ENCODE measurements at places on chromosomes 1 and 21.

GRCh38 chr1:172146141-172146850, 274.2 kb upstream of the C1orf105 start:
- no peak for DNase-seq

DNA sequence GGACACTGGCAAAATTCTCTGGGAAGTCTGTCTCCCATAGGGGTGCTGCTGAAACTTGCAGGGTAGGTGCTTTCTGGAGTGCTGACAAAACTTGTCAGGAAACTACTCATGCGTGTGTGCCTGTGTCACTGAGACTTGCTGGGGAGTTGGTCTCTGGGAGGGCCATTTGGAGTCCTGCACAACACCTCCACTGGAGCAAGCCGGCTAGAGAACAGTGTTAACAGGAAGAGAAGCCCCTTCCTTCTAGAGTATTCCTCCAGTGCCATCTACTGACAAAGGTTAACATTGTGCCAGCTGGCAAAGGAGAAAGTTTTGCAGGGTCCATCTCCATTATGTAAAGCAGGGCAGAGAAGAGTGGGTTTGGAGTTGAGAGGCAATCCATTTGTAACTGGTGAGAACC, 30.0 kb downstream of the ZMYM4 start:
- peak; percentile 1 for DNase-seq

GRCh38 chr1:84620720-84621313, 46.6 kb upstream of the CTBS start:
- peak; percentile 52 for DNase-seq

DNA sequence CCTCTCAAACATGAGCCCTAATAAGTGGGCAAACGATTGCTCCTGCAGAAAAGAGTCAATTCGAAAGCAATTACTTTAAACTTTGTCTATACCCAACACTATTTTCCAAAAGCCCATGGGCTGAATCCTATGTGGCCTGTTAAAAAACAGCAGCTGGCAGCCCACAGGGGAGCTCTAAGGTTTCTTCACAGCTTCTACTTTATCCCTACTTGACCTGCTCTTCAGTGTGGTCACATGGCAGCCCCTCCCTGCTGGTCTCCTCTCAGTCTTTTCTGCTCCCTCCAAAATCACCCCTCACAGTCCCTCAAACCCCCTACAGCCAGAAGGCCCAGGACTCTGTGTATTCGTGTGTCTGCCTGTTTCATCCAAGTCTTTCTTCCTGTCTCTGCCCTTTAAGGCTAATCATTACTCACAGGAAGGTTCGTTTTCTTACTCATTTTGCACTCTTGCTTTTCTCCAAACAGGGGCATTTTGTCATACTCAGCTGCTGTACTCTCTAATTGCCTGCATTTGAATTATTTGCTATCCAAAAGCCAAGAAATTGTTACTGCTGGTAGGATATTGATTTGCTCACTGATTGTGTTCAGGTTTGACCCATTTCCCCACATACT, 62.4 kb upstream of the FAM3B start:
- DNase-seq = no peak

DNA sequence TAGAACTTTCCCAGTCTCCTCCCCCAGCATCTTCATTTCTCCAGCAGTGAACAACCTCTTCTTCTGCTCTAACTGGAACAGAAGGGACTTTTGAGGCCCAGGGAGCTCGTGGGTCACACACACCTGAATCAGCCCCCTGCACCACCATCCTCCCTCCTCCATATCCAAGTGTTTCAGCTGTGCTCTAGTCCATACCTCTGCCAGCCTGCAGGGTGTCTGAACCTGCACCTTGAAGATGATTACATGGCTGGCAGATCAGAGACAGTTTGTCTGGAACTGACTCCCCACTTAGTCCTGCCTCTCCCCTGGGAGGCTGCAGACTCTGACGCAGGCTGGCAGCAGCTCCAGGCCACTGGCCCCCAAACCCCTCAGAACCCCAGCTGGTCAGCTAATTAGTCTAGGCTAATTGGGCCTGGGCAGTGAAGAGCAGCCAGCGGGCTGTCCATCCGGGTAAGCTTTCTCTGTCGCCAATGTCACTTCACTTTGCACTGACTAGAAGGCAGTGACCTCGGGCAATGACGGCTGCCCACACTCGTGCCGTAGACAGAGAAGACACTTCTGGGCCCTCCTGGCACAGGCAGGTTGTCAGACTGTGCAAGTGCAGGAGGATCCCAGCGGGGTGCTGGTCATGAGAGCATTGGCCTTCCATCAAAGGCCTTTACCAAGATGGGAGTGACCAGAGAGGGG, 12.2 kb downstream of the CAMK1G start:
- no peak for DNase-seq

DNA sequence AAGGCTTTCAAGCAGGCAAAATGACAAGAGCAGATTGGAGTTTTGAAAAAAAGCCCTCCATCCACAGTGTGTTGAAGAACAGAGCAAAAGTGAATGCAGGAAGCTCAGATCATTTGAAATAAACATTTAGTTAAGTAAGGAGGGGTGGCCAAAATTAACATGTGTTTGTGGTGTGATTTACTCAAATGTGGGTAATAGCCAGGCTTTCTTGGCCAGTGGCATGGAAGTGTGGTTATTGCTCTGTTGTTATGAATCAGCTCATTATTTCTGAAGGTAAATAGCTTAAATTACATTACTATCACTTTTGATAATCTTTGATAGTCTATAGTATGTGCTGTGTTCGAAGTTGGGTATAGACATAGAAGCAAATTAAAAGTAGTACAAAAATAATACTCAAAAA, 485.9 kb downstream of the LMO4 start:
- DNase-seq = no peak

- no peak for DNase-seq
Observed at GRCh38 chr1:213772128-213773063, 215.4 kb upstream of the PROX1 start.

- DNase-seq = no peak
Observed at GRCh38 chr1:203360547-203361185, 9.7 kb upstream of the FMOD start.

GRCh38 chr1:190936337-190936736, 458.7 kb upstream of the BRINP3 start:
- DNase-seq = no peak

DNA sequence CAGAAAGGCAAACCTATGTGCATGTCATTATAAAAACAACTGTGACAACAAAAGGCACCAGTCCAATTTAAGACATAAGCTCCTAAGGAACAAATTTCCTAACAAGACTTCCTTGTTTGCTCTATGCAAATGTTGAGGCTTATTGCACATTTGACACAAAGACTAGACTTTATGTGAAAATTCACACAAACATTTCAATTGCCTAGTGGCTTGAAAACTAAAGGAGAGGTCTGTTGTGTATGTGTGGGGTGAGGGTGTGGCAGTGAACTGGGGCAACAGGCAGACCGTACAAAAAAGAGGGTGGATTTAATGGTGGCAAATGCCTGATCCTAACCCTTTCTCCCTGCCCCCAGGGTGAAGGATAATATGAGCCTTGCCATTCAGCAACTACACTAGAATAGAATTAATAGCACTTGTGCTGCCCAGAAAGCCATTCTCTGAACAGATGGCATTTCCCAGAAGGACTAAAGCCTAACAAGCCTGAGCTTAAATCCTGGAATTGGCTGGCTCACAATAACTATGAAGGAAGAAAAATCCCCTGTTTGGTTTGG, 73.9 kb downstream of the GLUL start:
- DNase-seq = no peak

GRCh38 chr1:23660671-23661070, 30.9 kb upstream of the RPL11 start:
- no peak for DNase-seq

- no peak for DNase-seq
Observed at GRCh38 chr1:11706292-11706691, 14.8 kb downstream of the DRAXIN start.

DNA sequence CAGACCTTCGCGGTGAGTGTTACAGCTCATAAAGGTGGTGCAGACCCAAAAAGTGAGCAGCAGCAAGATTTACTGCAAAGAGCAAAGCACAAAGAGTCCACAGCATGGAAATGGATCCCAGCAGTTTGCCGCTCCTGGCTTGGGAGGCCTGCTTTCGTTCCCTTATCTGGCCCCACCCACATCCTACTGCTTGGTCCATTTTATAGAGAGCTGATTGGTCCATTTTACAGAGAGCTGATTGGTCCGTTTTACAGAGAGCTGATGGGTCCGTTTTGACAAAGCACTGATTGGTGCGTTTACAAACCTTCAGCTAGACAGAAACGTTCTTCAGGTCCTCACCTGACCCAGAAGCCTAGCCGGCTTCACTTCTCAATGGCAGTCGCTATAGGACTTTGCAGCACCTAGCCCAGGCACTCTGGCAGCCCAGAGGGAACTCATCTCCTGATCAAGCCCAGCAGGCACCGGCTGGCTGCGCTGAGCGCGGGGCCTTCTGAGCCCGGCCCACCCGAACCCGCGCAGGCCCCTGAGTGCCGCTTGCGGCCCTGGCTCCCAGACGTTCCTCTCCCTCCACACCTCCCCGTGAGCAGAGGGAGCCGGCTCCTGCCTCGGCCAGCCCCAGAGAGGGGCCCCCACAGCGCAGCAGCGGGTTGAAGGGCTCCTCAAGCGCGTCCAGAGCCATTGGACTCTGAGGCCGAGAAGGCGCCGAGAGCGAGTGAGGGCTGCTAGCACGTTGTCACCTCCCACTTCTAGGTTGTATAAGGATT, 200.3 kb downstream of the LMO4 start:
- no peak for DNase-seq

DNA sequence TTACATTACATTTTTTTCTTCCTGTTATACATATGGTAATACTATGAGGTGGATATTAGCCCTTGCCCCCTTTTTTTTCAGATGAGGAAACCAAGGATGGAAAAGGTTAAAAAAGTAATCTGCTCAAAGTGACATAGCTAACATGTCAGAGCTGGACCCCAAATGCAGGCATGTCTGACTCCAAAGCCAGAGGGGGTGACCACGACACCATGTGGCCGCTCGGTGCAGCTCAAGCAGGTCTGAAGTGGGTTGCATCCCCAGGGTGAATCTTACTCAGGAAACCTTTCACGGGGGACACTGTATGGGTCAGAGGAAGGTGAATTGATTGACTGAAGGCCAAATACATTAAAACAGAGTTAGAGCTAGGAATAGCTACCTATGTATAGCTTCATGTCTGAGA, 34.8 kb downstream of the CD34 start:
- no peak for DNase-seq

GRCh38 chr1:166069390-166069789, 97.4 kb downstream of the FAM78B start:
- DNase-seq = no peak

- no peak for DNase-seq
Observed at GRCh38 chr1:109306832-109307273, at the start of gene MYBPHL. Gene MYBPHL (minus strand): TSS chr1:109307011. CDS start chr1:109306991, 20 bp downstream.

GRCh38 chr1:192087334-192087733, 70.9 kb upstream of the RGS18 start:
- DNase-seq = no peak

- no peak for DNase-seq
Observed at GRCh38 chr1:39214021-39214713, 9.7 kb downstream of the MACF1 start.

DNA sequence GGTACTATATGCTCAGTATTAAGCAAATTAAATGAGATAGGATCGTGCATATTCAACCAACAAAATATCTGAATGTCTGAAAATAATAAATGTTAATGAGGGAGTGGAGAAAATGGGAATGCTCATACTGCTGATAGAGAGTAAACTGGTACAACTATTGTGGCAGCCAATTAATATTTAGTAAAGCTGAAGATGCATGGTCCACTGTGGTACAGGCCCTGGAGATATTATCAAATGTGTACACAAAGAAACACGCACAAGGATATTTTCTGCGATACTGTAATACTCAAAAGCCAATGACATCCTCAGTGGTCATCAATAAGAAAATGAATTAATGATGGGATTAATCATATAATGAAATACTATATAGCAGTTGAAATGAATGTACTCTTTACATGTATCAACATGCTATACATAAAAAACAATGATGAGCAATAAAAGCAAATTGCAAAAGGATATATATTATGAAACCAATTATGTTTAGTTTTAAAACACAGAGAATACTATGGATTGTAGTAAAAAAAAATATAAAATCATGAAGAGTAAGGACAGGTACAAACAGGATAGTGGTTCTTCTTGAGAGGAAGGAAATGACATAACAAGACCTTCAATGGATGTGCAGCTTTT, 25.0 kb downstream of the MRPL39 start:
- DNase-seq = no peak

- DNase-seq = no peak
Observed at GRCh38 chr1:1915911-1916840, 1.1 kb downstream of the CALML6 start.

- DNase-seq = no peak
Observed at GRCh38 chr1:61152469-61153105, 70.2 kb downstream of the NFIA start.

DNA sequence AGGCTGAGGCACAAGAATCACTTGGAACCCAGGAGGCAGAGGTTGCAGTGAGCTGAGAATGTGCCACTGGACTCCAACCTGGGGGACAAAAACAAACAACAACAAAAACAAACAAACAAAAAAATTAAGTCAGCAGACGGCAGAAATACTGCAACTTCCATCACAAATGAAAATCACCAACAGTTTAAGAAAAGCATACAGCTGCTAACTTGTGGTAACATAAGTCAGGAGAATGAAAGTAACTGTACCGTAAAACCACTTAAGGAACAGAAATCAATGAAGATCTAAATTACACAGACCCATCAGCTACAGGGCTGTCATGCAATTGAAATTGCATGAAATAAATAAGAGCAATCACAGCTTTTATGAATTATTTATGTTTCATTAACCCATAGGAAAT, 25.0 kb downstream of the MCOLN2 start:
- no peak for DNase-seq

- no peak for DNase-seq
Observed at GRCh38 chr1:56788102-56788501, 31.1 kb downstream of the FYB2 start.

DNA sequence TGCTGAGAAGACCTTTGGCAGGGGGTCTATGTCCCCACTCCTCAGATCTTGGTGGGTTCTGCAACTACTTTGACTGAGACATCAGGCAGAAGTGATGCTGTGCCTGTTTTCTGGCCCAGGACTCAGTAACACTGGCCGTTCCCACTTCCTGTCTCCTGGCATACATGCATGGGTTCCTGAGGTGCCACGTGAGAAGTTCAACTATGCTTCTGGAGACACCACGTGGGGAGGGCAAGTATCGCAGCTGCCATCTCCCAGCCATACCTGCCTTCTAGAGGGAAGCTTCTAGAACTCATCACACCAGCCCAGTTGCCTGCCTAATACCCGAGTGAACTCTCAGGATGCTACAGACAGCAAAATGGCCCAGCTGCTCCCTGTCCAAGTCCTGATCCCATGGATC, 65.8 kb downstream of the TRABD2B start:
- no peak for DNase-seq

- DNase-seq = no peak
Observed at GRCh38 chr1:185017338-185017737, 28.0 kb upstream of the RNF2 start.

DNA sequence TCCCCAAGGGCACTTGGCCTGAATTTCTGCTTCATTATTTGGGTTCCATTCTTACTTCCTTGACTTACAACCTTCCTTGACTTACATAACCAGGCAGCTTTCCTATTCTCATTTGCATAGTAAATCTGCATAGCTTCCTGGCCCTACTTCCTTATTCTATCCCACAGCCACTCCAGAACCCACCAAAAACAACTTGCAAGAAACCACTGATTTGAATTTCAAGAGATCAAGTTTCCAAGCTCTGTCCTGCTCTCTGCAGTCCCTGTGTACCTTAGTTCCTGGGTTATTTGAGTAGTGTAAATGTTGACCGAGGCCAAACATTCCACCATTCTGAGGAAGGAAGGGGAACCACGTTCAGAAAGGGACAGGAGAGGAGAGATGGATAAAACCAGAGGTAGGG, 603.3 kb downstream of the PTPRC start:
- DNase-seq = no peak

- no peak for DNase-seq
Observed at GRCh38 chr1:53754484-53755312, 15.7 kb upstream of the GLIS1 start.

Data from activated CD8-positive, alpha-beta memory T cell treated with anti-CD3 and anti-CD28 coated beads for 4 hours (primary cell).